ENCODE measurements at places on chromosomes 5 and 9.

DNA sequence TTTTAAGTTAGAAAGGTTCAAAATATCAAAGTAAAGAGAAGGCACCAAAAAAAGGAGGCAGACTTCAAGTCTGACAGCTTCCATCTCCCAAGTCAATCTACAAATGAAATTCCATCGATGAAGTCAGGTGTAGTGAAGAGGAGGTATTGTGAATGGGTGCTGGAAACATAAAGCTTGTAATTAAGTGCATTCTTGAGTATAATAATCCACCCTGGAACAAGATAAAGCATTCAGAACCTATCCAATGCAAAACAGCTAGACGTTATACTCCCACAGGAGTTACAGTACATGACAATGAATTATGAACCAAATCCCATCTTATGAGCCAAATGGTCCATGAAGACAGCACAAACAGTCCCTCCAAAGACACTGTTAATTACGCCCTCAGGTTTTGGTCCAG, 22.3 kb downstream of the BNC2 start:
- no peak for DNase-seq

GRCh38 chr9:119255116-119255515, 114.1 kb downstream of the BRINP1 start:
- DNase-seq: no peak

DNA sequence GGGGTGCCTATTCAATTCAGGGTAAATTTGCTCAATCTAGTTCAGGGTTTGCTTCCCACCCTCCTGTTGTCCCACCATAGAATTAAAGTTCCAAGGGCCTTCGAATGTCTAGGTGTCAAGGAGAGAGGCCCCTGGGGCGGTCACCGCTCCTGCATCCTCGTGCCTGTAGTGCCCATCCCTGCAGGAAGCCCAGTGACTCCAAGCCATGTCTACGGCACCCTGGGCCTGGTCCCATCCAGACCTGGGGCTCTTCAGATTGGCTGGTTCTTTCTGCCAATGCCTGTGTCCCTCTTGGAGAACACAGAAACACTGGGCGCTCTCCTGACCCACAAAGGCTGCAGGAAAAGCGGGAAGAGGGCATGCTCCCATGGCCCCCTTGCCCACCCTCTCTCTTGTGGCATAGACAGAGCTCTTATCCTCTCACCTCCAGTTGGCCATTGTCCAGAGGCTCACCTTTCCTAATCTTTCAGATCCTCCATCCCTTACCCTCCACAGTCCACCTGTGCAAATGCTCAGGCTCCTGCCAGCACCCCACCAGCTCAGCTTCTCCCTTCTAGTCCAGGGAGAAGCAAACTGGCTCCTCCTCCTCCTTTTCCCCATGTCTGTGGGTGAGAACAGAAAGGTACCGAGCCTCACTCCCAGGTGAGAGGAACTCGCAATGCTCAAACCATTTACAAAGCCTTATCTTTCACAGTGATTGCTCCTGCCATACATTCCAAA, 253.0 kb upstream of the IRX2 start:
- DNase-seq: no peak

GRCh38 chr9:98009936-98010335, 26.8 kb downstream of the ANP32B start:
- DNase-seq: no peak

DNA sequence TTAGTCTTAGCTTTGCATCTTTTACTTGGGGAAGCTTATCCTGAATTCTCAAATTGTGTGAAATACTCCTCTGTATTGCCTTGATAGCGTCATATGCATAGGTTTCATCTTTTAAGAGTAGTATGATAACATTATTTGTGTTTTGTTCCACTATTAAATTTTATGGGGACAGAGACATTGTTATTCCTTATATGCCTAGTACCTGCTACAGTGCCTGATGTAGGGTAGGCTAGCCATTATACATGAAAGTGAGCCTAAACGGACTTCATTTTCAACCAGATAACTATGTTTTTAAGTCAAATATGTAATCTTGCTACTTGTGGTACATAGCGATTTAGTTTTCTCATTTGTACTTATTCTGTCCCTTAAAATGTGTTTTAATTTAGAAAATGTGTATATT, 105.9 kb downstream of the DMXL1 start:
- no peak for DNase-seq

- DNase-seq: no peak
These were observed 117.6 kb downstream of the PIP5K1B start for GRCh38 chr9:68822596-68823165.

GRCh38 chr5:95084757-95085156, 200.1 kb downstream of the MCTP1 start:
- DNase-seq: no peak

DNA sequence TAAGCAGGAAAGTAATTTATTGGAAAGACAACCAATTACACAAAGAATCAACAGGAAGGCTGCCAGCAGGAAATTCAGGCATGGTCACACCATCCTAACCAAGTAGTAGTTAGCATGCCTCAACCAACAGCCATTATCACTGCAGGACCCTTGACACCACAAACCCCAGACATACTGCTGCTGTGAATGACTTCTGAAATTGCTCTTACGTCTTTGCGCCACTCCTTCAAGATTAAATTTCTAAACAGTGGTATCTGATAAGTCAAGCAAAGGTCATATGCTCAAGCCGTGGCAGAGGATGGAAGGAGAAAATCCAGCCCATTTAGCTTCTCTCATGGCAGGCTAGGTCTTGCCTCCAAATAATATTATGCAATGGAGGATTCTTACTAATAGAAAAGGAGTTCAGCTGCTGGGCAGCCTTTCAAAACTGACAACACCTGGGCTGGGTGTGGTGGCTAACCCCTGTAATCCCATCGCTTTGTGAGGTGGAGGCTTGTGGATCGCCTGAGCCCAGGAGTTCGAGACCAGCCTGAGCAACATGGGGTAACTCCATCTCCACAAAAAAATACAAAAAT, 5.0 kb upstream of the PTGER4 start:
- DNase-seq: no peak

- DNase-seq: no peak
These were observed 5.0 kb upstream of the RASGRF2 start for GRCh38 chr5:80955082-80955590.

- DNase-seq: no peak
These were observed 5.9 kb upstream of the FRMD3 start for GRCh38 chr9:83544002-83544698.

DNA sequence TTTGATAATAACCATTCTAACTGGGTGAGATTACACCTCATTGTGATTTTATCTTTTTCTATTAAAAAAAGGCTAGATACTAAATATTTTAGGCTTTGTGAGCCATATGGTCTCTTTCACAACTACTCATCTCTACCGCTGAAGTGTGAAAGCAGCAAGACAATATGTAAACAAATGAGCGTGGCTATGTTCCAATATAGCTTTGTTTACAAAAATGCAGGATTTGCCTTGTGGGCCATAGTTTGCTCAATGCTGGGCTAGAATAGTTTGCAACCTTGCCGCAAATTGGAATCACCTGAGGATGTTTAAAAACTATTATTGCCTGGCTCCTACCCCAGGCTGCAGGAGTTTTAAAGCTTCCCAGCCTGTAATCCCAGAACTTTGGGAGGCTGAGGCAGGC, 10.2 kb upstream of the GPR150 start:
- DNase-seq: no peak

DNA sequence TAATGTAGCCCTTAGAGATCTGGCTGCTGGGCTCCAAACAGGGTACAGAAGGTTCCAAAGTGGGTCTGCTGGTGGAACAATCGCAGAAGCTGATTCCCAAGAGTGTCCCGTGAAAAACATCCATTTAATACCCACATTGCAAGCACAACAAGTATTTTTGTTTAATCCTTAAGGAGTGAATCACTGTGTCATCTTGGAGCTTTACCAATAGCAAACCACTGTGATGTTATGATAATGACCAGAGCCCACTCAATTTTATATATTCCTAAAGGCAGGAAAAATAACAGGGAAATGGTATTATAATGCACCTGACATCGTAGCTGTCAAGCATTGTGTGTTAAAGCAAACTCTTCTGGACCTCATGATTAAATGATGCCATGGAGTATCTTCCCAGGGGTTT, 291.9 kb downstream of the FBXL7 start:
- DNase-seq: no peak

DNA sequence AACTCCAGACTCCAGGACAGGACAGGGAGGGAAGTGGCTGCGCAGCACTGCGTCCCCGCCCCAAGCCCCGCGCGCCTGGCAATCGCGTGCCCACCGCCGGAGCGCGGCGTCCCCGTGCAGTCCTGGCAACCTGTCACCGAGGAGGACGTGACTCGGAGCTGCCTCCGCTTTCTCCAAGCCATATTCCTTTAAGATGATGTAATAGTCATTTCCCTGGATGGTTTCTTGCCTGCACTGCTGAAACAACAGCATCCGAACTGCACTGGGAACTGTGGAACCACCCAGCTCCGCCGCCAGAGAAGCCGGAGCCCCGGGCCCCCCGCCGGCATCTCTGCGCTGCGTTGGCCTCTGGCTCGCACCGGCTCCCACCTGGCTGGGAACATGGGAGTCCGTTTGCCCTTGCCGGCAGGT, 34.5 kb downstream of the KCTD16 start:
- DNase-seq: no peak

GRCh38 chr5:53253421-53253871, 143.9 kb upstream of the MOCS2 start:
- DNase-seq: no peak

GRCh38 chr5:32572778-32573480, 12.4 kb upstream of the SUB1 start:
- DNase-seq: no peak

DNA sequence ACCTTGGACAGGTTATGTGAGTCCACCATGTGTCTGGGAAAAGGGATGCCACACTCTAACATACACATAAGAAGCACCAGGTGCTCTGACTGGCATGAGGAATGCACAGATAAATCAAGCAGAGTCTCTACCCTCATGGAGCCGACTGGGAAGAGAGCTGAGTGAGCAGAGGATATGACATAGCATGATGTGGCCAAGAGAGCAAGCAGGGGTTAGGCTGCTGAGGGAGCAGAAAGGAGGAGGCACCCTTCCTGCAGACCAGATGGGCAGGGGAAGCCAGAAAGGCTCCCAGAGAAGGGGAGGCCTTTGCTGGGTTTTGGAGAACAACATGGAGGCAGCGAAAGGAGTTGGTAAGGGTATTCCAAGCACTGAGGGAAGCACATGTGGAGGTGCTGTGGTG, 223.1 kb downstream of the GNA14 start:
- no peak for DNase-seq

GRCh38 chr9:121206516-121207370, 5.1 kb upstream of the RAB14 start:
- DNase-seq: no peak

GRCh38 chr5:88244686-88245085, 24.0 kb downstream of the TMEM161B start:
- no peak for DNase-seq

DNA sequence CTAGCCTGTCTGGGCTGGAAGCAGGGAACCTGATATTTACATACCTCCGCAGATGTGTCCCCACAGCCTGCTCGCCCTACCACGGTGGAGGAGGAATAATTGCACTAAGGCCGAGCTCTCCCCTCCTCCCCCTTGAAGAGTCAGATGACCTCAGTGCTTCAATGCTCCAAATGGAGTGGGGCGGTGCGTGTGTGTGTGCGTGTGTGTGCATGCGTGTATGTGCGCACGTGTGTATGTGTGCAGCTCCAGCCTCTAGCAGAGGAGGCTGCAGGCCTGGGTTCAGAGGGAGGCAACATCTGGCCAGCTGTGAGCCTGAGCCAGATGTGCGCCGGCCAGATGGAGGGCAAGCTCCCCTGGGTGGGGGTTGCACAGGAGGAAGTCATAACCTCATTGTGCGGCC, 90.5 kb downstream of the NRG2 start:
- DNase-seq: no peak

GRCh38 chr9:75775966-75776691, 114.3 kb upstream of the PCSK5 start:
- DNase-seq: no peak

GRCh38 chr5:31194468-31194813, 955 bp downstream of the CDH6 start:
- no peak for DNase-seq

DNA sequence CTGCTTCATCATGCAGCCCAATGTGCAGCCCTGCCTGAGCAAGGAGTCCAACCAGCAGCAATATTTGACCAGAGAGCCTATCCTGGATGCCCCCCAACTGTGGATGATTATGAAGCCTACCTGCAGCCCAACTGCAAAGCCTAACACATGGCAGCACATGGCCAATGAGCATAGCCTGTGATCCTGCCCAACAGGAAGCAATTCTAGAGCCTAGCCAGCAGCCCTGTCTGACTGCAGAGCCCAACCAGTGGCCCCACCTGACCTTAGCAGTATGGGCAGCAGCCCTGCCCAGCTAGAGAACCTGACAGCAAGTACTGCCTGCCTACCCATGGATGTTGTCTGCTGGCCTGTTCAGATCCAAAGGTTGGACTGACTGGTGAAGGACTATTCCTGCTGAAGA, 97.3 kb upstream of the SH3GL2 start:
- no peak for DNase-seq

DNA sequence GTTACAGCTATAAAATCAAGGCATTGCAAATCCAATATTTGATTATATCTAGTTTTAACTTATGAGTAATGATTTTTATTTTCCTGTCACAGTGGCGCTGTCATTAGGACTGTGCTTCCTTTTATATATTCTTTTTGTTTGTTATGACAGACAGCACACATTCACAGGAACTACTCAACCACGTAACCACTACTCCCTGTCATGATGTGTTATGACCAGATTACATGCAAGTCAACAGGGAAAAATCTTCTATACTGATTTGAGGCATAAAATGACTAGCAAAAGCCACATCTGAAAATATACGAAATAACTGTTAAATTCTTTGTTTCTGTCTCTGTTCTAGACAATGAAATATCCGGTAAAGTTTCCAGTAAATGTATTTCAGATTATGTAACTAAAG, 25.4 kb downstream of the SREK1 start:
- DNase-seq: no peak

- DNase-seq: no peak
These were observed at the start of gene GFI1B for GRCh38 chr9:132978451-132979131. GFI1B (plus strand) TSS chr9:132978694; CDS start chr9:132986679, 7,985 bp downstream.

DNA sequence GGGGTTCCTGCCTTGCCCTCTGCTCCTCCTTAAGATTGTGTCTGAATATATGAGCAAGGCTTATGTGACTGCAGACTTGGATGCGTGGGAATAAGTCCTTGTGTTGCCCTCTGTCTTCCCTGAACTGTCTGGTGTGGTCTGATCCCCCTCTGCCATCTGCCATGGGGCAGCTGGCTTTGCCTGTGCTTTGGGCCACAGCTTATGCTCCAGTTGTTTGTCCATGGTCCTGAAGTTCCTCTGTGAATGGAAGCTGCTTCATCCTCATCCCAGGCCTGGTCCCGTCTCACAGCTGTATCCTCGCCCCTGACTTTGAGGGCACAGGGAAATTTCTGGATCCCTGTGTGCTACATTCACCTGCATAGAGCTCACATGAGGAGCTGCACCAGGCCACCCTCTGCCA, 14.7 kb downstream of the IL31RA start:
- no peak for DNase-seq

Data from activated naive CD4-positive, alpha-beta T cell (primary cell).